ENCODE measurements at places on chromosomes 11 and 22.

- no peak for DNase-seq
Measured at GRCh38 chr11:80163011-80163410, 722.2 kb upstream of the TENM4 start.

- no peak for DNase-seq
Measured at GRCh38 chr11:95503047-95503446, 272.0 kb upstream of the SESN3 start.

GRCh38 chr11:8928205-8928604, 4.5 kb downstream of the C11orf16 start:
- DNase-seq, result no peak

GRCh38 chr11:11243590-11244469, 109.2 kb downstream of the CSNK2A3 start:
- DNase-seq, result no peak

DNA sequence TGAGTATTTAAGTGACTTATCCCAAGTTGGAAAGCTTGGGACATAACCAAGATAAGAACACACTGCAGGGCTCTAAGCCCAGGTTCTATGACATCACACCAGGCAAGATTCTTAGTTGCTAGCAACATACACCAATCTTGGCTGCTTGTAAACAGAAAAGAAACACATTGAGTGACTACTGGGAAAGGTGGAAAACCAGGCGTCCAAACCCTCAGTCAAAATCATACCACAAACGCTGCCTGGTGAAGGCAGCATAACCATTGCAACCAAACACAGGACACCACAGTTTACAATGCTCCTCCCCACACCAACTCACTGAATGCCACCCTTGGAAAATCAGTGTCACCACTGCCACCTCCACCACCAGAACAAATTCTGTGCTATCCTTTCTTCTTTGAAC, 379.9 kb downstream of the TTC28 start:
- DNase-seq, result no peak

DNA sequence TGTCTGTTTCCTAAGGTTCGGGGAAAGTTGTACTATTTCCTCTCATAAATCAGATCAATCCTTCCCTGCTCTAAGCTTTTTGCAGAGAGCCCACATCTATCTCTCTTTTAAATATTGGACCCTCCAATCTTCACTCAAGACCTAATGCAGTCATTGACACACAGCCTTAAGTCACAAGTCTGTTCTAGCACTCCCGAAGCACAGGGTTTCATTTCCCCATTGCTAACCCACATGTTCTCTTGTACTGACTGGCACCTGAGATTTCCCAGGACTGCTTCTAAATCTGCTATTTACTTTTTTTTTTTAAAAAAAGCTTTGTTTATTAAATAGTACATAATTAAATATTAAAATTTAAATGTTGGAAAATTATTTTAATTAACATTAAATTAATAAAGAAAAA, 674.7 kb downstream of the TBC1D22A start:
- DNase-seq, result no peak

- no peak for DNase-seq
Measured at GRCh38 chr11:19344661-19345518, 104.1 kb upstream of the E2F8 start.

GRCh38 chr11:103662880-103663279, 373.6 kb upstream of the DDI1 start:
- no peak for DNase-seq

GRCh38 chr11:33222052-33222750, 35.0 kb upstream of the HIPK3 start:
- no peak for DNase-seq

DNA sequence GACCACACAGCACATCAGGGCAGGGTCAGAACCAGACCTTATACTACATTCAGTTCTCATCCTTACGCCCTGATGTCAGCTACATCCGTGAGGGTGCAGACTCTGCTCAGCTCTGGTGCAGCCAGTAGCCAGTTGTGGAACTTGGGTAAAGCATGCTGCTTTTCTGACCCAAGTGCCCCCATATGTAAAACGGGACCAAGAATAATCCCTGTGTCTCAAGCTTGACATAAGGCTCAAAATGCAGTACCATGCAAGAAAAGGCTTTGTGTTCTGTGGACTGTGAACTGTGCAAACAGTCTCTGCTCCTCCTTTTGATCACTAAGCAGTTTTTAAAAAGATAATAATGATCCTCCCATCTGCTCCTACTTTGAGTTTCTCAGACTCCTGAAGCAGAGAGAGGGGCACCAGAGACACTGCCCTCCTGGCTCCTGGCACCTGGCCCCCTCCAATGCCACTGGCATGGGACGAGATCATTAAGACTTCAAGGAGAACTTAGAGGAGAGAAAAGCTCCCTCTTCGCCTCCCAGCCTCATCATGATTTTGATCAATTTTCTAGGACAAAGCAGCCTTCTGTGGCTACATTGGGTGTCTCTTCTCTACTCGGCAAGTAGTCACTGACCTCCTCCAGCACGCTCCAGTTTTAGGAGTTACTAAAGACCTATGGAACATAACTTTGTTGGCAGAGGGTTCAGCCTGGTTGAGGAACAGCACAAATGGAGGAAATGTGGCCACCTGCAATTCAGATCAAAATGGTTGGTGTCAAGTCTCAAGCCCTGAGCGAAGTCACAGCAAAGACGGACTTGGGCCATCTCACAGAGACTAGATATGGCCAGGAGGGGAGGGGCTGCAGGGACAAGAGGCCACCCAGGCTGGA, 23.9 kb downstream of the IL10RA start:
- no peak for DNase-seq

DNA sequence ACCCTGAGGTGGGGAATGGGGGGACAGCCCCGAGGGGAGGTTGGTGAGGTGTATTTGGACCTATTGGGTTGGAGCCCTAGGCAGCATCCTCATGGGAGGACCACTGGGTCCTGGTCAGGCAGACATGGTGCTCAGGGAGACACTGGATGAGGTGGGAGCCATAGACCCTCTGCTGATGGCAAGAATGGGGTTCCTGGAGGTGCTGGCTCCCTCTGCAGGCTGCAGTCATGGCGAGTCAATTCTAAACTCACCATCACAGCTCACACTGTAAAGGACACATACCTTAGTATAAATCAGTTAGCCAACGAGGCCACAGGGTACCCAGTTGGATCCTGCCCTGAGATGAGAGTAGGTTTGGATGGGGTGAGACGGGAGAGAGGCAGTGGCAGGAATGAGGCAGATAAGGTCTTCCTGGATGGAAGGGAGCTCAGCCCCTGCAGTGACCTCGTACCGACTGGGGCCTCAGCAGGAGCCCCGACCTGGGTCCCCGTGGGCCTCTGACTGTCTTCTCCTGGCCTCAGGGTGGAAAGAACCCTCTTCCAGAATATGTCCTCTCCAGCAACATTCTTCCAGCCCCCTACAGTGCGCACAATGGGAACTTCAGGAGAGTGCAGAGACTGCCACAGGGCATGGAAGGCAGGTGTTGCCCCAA, 1.7 kb upstream of the GAB4 start:
- DNase-seq, result no peak

GRCh38 chr22:21641417-21641788, 699 bp upstream of the SDF2L1 start:
- DNase-seq, result no peak

- no peak for DNase-seq
Measured at GRCh38 chr11:15053191-15053685, 20.2 kb upstream of the CALCB start.

GRCh38 chr11:8262552-8263108, 1.0 kb downstream of the LMO1 start:
- DNase-seq, result no peak

DNA sequence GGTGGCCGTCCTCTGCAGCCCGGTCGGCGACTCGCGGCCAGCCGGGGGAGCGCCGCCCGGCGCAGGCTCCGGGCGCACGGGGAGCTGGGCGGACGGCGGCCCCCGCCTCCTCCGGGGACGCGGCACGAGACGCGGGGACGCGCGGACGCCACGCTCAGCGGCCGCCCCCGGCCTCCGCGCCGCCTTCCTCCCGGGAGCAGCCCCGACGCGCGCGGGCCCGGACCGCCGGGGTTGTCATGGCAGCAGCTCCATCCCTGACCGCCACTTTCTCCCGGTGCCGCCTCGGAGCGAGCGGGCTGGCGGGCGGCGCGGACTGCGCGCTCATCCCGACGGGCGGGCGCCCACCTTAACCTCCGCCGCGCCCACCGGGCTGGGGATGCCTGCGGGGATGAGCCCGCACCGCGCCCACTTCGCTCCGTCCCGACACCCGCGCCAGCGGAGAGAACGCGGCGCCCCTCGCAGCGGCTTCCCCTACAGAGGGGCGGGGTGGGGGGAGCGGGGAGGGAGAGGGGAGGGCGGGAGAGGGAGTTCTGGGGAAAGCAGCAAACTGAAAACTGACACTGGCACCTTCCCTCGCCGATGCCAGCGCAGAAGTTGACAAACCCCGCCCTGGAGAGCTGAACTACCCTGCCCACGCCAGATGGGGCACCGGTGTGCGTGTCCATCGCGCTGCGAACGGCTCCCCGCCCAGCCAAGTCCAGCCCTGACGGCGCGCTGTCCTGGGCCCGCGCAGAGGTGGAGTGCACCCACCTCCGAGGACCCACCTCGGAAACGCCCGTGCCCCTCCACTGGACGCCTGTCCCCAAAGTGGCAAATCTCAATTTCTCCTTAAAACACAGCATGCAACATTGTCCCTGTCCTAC, 588.4 kb downstream of the OPCML start:
- no peak for DNase-seq

- no peak for DNase-seq
Measured at GRCh38 chr11:112177589-112177988, 2.3 kb downstream of the BCO2 start.

DNA sequence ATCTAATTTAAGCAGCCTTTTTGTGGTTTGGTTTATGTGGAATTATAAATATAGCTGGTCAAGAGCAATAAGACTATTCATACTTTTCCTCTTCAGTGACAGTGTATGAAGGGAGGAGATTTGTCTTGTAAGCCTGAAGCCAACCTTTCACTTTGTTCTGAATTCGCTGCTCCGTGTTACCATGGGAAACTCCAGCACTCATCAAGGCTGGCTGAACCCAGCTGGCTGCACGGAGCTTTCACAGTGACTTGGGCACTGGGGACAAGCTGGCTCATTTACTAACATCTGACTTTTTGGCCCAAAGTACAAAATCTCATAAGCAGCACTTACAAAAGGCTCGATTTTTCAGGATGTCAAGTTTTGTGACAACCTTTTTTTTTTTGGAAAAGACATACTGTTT, 120.4 kb upstream of the GRIA4 start:
- no peak for DNase-seq

DNA sequence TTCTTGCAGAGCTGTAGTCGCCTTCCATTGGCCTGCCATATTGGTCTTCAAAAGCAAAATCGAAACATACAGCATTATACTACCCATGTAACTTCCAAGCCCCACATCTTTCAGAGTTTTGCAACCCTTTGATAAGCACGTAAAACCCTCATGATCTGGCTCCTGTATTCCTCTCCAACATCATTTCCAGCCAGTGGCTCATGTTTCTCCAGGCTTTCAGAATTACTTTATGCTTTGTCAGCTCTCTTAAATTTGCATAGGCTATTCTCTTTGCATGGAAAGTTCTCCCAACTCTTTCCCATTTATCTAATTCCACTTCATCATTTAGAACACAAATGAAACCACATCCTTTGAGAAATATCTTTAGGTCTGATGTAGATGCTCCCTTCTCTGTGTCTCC, 67.8 kb upstream of the DDI1 start:
- DNase-seq, result no peak

- no peak for DNase-seq
Measured at GRCh38 chr11:114092953-114093352, 33.4 kb downstream of the ZBTB16 start.

GRCh38 chr11:61832207-61832606, 4.1 kb downstream of the FADS2 start:
- no peak for DNase-seq

DNA sequence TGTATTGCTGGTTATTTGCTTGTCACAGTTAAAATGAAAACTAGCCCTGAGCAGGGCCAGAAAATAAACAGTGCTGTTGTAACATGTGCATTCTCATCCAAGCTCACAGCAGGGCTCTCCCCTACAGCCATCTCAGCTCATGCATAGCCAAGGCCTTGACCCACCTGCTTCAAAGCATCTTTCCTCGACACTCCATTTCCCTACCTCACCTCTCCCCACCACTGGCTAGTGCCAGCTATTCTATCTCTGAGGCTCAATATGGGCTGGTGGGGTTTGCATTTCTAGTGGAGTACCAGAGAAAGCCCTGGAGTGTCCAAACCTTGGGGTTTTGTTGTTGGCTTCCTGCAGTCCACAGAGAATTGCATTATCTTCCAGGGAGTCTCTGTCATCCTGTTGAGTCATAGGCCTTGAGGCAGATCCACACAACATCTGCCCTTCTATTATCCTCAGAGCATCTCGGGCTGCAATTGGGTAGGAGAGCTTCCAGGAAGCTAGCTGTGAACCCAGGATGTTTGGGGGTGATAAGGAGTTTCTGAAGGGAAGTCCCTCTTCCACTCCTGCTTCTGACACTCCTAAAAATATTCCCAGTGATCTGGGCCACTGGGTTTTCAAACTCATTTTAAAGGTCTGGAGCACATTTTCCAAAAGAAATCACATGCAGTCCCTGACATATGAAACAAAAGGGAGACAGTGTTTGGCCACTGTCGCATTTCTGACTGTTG, 36.1 kb upstream of the AMOTL1 start:
- no peak for DNase-seq

- DNase-seq, result no peak
Measured at GRCh38 chr11:24593332-24593731, 96.5 kb downstream of the LUZP2 start.

GRCh38 chr11:76266286-76267100, 60.2 kb upstream of the WNT11 start:
- DNase-seq, result no peak

- no peak for DNase-seq
Measured at GRCh38 chr11:69301455-69302401, 7.8 kb downstream of the MYEOV start.

GRCh38 chr22:28630177-28630574, 49.5 kb downstream of the TTC28 start:
- no peak for DNase-seq

GRCh38 chr11:115158053-115158452, 346.2 kb downstream of the CADM1 start:
- no peak for DNase-seq

DNA sequence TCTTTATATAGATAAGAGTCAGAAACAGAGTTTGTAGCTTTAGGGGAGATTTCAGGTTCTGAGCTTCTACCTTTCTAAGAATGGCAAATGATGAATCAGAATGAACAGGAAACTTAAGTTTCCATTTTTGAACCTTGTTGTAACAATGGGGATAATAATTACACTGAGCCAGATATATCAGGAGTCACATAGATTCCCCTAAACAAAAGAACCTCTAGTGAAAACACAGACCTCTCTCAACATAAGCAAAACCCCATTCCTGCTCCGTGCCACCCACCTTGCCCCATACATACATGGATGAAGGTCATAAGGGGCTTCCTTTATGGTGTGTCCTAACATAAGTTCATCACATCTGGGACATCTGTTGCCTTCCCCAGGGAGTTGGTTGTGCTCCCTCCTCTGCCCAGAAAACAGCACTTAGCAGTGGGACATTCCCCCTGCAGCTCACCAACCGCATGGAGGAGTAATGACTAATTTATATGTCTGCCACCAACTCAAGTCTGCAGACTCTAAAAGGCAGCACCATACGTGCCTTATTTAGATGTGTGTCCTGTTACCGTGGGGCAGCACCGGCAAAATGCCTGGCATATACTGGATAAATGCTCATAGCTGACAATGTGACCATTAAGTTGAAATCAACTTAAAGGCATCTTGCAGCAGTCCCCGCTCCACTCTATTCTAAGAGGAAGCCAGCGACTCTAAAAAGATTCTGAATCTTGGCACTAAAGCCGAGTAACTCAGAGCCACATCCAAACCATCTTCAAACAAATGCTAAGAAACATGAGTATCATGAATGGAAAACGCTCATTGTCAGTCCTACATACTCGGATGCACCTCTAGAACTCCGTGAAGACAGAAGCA, 8.0 kb downstream of the JAML start:
- no peak for DNase-seq

GRCh38 chr11:86606836-86607481, 65.5 kb downstream of the ME3 start:
- no peak for DNase-seq
